LHCN-M2 (cell line): ENCODE measurements at places on chromosomes 1 and 21.

DNA sequence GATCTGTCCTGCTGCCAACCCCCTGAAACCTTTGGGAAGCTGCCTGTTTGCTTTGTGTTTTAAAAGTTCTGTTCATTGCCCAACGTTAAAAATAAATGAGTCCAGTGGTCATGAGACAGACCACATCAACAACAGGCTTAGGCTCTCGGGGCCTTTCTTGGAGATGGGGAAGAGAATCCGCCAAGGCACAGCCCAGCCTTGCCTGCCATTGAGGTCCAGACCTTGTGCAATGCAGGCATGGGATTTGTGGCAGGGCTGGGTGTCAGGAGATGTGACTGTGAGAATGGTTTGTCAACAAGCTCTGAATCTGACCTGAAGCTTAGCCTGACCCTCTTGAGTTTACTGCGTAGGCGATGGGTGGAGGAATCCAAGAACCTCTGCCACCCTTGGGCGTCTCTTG is 4.2 kb downstream of the SPSB1 start:
- no peak for DNase-seq

GRCh38 chr1:174276087-174276486 is 116.8 kb downstream of the RABGAP1L start:
- no peak for DNase-seq

- DNase-seq = no peak
Measured at GRCh38 chr1:67573311-67573872, 111.6 kb upstream of the GADD45A start.

- no peak for DNase-seq
Measured at GRCh38 chr1:43757343-43758053, 50.2 kb downstream of the ST3GAL3 start.

- peak; percentile 14 for DNase-seq
Measured at GRCh38 chr1:202752774-202753173, 42.5 kb upstream of the SYT2 start.

DNA sequence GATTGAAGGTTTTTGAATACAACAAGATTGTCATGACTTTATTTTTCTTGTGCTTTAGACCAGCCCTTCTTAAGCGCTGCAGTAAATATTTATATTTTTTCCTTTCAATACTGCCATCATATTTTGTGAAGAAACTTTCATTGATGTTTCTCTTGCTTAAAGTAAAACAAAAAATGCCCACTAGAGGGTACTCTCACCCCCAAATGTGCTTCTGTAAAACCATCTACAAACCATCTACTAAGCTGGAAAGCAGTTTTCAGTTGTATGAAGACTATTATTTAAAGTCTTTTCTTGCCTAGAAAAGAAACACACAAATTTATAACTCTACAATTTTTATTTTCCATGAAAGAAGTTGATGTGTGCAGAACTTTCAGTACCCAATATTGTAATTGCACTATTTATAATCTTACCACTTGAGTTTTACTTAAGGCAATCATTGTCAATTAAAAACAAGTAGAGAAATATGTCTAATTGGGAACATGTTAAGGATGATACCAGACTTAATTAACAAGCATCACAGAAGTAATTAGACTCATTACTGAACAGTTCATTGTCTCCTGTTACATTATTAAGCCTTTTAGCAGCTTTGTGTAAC is 10.7 kb downstream of the LEPR start:
- peak; percentile 71 for DNase-seq

DNA sequence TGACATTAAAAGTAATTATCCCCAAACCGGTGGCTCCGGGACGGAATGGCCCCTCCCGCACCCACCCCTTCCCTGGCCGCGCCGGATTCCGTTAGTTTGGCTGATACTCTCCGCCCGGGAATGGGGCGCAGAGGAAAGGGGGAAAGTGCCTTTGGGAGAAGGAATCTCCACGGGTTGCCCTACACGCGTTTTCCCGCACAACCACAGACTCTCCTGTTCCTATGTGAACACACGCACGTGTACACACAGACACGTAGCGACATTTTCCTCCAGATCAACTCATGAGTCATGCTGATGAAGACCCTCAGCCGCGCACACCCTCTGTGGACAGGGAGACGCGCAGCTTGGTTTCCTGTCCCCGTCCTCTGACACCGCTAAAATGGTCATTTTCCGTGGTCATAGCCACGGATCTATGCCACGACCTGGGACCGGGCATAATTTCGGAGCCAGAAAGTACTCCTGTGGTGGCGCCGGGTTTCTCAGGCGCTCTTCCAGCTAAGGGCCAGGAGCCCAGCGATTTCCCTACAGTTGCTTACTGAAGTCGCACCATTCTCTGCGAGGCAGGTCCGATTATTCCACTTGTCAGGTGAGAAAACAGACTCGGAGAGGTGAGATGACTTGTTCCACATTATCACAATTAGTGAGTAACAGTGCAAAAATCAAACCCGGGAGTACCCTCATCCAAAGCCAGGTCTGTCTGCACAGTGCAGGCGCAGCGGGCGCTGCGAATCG is 4.0 kb upstream of the DMRTA2 start:
- DNase-seq = no peak

GRCh38 chr1:178465011-178465410 is 31.8 kb downstream of the CLEC20A start:
- DNase-seq = peak; percentile 69

- DNase-seq = peak; percentile 24
Measured at GRCh38 chr1:198203434-198203833, 46.6 kb downstream of the NEK7 start.

DNA sequence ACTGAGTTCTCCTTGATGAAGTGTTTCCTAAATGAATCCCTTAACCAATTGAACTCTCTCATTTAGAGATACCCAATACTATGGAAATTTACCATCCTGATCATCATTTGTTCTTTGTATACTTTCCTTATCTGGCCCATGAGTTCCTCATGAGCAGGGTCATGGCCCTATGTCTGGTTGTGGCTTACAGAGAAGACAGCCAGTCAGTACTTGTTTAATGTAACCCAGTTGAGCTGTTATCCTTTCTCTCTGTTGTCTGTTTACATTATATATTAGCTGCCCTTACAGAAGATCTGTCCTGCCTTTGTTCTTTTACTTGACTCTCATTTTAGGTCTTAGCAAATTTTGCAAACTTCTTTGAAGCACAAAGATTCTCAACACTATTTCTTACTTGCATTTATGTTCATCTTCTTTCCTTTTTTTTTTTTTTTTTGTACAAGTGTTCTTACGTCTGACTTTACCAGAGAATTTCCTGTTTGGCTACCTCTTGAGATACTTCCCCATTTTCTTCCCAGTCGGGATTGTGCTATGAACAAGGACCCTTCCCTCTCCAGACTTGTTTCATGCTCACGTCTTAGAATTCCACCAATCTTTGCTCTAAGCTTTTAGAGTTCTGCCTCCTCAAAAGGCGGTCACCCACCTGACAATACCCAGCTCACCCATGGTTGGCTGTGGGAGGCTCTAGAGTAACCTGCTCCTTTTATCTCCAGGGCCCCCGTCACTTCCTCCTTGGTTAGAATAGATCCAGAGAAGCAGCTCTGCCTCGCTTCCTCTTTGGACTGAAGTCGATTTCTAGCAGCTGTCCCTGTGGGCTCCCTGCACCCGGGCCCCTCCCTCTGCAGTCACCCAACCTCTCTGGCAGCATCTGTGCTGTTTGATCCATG is 53.6 kb upstream of the RUNX1 start:
- no peak for DNase-seq

DNA sequence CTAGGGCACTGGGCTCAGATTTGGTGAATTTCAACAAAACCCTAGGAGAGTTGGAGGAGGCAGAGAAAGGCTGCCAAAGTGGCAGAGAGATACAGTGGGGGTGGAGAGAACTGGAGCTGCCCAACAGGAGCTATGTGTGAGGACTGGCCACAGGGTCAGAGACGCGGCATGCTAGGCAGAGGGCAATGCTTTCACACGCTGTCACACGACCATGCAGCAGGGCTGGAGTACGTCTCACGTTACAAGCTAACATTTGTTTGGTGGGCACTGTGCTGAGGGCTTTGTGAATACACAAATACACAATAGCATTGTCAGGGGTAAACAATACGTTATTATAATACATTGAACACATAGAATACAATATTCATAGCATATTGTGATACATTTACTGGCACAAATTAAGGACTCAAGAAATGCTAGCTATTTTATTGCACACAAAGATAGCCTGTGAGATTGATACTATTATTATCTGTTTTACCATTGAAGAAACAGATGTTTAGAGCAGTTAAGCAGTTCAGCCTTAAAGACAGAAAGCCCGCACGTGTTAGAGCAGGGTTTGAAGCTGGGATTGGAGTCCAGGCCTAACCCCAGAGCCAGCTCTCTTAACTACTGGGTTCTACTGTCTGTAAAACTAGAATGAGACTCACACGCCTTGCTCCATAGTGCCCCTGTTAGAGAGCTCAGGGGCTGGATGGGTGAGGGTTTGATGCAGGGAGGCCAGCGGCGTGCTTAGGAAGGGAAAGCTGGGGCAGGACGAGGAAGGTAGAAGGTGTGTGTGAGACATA is 4.5 kb downstream of the RAB7B start:
- no peak for DNase-seq

DNA sequence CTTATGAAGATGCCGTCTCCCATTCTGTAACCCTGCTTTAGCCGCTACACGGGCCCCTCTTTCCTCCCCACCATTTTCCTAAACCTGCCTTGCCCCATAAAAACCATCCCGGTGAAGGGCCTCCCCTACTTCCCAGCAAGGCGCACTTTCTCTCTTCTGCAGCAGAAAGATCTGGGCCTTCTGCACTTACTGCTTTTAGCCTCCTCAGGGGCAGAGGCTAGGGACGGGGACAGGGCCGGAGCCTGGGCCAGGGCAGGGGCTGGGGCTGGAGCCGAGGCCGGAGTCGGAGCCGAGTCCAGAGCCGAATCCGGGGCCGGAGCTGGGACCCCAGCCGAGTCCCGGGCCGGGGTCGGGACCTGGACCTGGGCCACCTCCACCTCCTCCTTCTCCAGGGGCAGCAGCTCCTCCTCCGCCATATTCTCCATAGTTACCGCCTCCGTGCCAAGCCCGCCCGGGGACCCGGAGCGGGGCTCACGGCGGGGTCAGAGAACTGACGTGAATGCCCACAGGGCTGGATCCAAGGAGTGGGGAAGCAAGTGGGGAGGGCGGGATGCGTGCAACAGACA is 382 bp downstream of the TRMT1L start:
- peak; percentile 23 for DNase-seq

DNA sequence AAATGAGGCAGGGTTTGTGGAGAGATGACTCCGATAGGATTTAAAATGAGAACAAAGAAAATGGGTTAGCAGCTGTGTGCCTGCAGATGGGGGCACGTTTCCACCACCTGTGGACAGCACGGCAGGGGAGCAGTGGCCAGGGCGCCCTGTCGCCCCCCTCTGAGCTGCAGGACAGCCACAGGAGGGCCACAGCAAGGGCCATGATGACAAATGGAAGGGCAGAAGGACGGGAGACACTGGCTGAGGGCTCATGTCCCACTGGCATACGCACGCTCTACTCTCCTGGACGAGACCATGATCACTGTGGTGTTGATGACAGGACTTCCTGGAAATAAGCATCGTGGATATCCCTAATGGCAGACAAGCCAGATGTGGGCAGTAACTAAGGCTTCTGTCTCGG is 241.0 kb downstream of the SDCCAG8 start:
- no peak for DNase-seq

DNA sequence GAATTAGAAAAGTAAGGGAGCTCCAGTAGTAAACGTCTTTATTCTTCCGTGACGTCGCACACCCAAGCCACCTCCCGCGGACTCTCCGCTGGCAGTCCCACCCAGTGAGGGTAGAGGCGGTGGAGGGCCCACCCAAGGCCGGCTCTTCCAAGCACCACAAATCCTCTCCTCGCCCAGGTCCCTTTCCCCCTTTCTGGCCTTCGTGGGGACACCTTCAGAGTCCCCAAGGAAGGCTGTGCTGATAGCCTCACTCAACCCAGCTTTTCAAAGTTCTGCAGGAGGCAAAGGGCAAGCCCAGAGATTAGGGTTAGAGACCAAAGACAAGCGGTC is 349 bp upstream of the GPN2 start:
- no peak for DNase-seq

DNA sequence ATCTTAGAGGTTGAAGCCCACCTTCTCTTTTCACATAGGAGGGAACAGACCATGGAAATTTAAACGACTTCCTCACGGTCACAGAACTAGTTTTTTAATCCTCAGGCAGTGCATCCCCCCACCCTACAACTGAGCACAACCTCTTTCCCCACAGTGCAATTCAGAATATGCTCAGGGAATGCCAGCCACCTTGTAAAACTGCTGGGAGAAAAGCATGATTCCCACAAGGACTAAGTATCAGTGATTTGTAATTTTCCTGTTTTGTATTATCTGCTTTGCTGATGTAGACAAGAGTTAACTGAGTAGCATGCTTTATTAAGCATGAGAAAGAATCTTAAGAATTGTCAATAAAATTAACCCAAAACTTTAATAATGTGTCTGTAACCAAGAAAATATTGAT is 23.8 kb downstream of the TMEM50A start:
- DNase-seq = no peak

GRCh38 chr1:77487631-77488030 is 194.8 kb downstream of the ZZZ3 start:
- no peak for DNase-seq

GRCh38 chr1:91583326-91583755 is 82.7 kb downstream of the CDC7 start:
- peak; percentile 53 for DNase-seq

DNA sequence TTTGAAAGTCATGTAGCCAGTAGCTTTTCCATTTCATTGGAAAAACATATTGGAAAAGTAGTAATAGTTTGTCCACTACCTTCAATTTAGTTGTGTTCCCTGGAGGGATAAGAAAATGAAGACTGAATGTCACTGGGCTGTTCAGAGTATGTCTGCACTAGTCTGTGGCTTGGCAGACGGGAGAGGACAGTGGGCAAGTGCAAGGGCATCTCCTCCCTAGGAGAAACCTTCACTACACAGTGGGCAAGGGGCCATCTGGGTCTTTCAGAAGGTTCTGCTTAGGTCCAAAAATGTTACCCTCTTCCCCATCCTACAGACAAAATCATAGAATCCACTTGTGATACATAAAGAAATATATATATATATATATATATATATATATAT is 118.1 kb downstream of the C1orf21 start:
- DNase-seq = no peak

GRCh38 chr21:35265170-35265877 is 216.2 kb upstream of the RUNX1 start:
- DNase-seq = peak; percentile 81
